HL-60 (cell line): ENCODE measurements at places on chromosomes 13 and 19.

DNA sequence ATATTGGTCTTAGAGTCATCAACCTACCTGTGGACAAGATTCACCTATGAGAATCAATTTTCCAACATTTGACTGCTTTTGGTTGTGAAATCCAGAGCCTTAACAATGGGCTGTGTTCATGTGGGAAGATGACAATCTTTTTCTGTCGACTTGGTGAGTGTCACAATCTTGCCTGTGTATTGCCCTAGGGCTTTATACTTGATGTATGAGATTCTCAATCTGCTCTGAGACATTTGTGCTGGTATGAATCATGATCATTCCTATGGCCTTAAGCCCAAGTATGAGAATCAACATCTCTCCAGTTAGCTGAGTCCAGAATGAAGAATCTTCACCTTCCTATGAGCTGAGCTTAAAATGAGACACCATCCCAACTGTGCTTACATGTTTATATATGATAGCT is 68.7 kb downstream of the ZNF726 start:
- DNase-seq: no peak

DNA sequence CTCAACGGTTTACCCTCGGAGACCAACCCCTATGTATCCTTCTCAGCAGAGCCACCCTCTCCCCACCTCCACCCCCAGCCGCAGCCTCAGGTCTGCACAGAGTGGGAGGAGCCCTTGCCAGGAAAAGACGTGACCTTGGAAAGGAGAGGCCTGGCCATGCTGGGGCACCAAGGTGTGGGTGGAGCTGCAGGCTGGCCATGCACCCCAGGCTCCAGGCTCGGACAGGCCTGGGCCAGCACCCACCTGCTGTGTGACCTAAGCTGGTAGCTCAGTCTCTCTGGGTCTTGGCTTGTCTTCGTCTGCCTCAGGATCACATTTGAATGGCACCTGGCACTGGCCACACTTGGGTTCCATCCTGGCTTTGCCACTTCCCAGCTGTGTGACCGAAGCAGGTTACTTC is 29.5 kb downstream of the CCDC8 start:
- no peak for DNase-seq

DNA sequence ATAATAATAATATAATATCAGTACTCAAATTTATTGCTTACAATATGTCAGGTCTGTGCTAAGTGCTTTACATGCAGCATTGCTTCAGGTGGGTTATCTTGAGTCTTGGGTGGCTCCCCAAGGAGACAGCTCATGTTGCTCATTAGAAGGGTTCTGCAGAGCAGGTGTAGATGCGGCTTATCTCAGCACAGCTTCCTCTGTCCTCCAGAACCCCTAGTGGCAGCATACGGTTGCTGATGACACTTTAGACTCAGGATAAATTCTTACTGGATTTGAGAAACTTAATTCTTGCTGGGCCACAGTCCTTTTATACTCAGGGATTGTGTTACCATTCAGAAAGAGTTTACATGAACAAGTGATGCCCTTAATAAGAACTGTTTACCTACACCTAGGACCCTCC is 8.9 kb downstream of the COG3 start:
- no peak for DNase-seq

GRCh38 chr19:21434516-21434915 is 37.6 kb downstream of the ZNF493 start:
- no peak for DNase-seq

- no peak for DNase-seq
Measured at GRCh38 chr19:35565016-35565856, 1.8 kb upstream of the ATP4A start.

DNA sequence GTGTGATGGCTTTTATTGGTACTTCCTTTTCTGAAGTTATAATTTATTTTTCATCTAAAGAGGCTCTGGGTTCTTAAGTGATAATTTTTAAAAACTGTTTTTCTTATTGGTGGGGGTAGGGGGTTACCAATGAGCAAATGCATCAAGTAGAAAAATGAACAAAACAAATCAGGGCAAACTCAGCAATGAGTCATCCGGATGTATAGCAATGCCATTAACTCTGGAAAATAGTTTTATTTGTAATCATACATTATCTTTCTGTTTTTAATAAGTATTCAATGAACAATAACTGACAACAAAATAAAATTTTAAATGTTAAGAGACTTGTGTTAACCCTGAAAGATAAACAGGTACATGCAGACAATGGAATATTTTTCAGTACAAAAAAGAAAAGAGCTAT is 67.6 kb downstream of the UFM1 start:
- no peak for DNase-seq

DNA sequence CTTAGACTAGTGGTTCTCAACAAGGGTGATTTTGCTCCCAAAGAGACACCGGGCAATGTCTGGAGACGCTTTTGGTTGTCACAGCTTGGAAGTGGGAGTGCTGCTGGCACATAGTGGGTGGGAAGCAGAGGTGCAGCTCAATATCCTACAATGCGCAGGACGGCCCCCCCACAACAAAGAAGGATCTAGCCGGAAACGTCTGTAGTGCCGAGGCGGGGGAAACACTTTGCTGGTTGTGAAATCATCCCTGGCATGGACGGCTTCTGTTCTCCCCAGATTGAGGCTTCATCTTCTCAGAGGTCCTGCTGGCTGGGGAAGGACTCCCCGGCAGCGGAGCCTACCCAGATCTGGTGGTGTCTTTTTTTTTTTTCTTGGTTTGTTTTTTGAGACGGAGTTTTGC is 13.4 kb upstream of the SYT5 start:
- DNase-seq: peak; percentile 80

GRCh38 chr13:80083853-80084676 is 256.9 kb downstream of the SPRY2 start:
- no peak for DNase-seq

GRCh38 chr19:31717269-31717923 is 368.2 kb upstream of the TSHZ3 start:
- DNase-seq: no peak

DNA sequence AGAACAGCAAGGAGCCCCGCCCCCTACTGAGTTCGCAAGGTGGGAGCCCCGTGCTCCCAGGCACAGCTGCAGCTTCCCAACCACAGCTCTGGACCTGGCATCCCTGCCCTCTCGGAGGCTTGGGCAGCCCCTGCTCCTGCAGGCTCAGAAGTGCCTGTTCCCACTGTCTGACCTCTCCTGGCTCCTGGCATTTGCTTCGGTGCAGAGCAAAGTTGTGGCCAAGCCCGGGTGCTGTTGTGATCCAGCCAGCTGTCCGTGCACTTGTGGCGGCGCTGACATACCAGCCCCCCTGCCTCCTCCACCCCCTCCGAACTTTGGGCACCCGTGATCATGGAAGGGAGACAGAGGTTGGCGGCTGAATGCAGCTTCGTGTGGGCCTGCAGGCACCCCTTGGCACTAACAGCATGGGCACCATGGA is 1386.8 kb downstream of the PCDH9 start:
- DNase-seq: no peak

DNA sequence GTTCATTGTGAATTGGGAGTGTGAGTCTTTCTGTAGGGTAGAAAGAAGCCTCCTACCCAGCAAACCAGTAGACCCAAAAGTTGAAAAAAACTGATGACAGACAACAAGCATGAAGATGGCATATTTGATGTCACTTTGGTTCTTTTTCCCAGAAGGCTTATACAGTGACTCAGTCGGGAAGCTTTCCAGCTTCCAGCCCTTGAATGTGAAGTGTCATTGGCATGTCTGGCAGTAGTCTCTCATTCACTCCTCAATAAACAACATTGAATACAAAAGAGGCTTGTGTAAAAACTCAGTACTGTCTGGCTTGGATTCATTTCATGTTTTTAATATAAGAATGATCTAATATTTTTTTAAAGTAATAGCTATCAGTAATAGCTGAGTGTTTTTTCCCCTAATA is 68.7 kb downstream of the IPO5 start:
- no peak for DNase-seq

DNA sequence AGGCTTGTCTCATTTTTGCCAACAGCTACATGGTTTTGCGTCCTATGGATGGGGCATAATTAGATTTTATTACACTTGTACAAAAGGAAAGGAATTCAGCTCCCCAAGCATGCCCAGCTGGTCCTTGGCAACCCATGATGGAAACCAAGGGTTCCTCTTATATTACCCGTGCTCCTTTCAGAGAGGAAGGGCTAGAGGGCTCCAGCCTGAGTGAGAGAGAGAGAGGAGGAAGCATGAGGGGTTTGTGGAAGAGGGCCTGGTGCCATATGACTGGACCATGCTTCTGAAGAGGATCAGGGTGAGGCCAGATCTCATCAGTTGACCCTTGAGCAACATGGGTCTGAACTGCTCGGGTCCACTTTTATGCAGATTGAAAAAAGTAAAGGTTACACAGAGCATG is 3.5 kb upstream of the RPS9 start:
- DNase-seq: no peak

DNA sequence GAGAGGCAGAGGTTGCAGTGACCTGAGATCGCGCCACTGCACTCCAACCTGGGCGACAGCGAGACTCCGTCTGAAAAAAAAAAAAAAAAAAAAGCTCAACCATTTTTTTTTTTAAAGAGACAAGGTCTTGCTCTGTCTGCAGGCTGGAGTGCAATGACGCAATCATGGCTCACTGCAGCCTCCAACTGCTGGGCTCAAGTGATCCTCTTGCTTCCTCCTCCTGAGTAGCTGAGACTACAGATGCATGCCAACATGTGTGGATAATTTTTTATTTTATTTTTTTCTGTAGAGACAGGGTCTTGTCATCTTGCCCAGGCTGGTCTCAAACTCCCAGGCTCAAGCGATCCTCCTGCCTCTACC is 10.3 kb downstream of the EHD2 start:
- DNase-seq: peak; percentile 92

DNA sequence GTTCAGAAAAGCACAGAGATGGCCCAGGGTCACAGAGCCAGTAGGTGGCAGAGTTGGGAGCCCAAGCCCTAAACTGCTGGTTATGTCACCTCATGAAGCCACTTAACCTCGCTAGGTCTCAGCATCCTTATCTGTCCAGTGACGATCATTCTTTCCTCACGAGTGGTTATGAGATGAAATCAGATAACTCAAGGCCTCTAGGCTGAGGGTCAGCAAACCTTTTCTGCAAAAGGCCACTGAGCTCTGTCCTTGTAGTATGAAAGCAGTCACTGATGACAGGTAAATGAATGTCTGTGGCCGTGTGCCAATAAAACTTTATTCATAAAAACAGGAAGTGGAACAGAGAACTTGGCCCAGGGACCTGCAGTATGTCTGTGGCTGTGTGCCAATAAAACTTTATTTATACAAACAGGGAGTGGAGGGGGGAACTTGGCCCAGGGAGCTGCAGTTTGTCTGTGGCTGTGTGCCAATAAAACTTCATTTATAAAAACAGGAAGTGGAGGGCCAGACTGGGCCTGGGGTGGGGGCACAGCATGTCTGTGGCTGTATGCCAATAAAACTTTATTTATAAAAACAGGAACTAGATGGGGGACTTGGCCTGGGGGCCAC is 71.2 kb downstream of the GNG7 start:
- no peak for DNase-seq
